ENCODE measurements at places on chromosomes 3 and 15.

- no peaks in the 10 kb centered on the region for H3K36me3 ChIP-seq
- H3K4me1 ChIP-seq, result peaks cover 8% of the 10 kb centered on the region
- no peak overlapping the region for H3K27ac ChIP-seq
Measured at GRCh38 chr3:188066141-188066540, 87.8 kb upstream of the LPP start.

DNA sequence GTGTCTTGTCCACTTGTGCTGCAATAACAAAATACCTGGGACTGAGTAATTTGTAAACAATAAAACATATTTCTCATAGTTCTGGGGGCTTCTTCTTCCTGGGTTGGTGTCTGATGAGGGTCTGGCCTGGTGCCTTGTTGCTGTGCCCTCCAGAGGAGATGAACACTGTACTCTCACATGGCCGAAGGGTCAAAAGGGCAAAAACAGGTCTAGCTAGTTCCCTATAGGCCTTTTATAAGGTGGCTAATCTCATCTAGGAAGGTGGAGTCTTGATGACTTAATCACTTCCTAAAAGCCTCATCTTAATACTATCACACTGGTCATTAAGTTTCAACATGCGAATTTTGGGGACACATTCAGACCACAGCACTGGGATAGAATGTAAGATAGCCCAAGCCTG is 228.4 kb downstream of the TLE3 start:
- H3K36me3 ChIP-seq, result no peaks in the 10 kb centered on the region
- peaks cover 15% of the 10 kb centered on the region for H3K27me3 ChIP-seq
- H3K27ac ChIP-seq, result no peak overlapping the region
- H3K4me3 ChIP-seq, result no peak overlapping the region

GRCh38 chr3:97901313-97902248 is 70.7 kb downstream of the RIOX2 start:
- H3K36me3 ChIP-seq, result no peaks in the 10 kb centered on the region
- no peak overlapping the region for H3K27ac ChIP-seq
- no peak for DNase-seq
- no peaks in the 10 kb centered on the region for H3K4me1 ChIP-seq

GRCh38 chr3:119220970-119221667 is 19.6 kb downstream of the B4GALT4 start:
- H3K4me3 ChIP-seq, result no peak overlapping the region
- no peak for DNase-seq
- no peak overlapping the region for H3K27ac ChIP-seq
- no peaks in the 10 kb centered on the region for H3K27me3 ChIP-seq
- H3K4me1 ChIP-seq, result no peaks in the 10 kb centered on the region

- H3K4me1 ChIP-seq, result no peaks in the 10 kb centered on the region
- no peak overlapping the region for H3K27ac ChIP-seq
- no peak for DNase-seq
- no peaks in the 10 kb centered on the region for H3K36me3 ChIP-seq
- no peaks in the 10 kb centered on the region for H3K27me3 ChIP-seq
- no peak overlapping the region for H3K4me3 ChIP-seq
Measured at GRCh38 chr3:16916840-16917239, 32.1 kb downstream of the PLCL2 start.
